Stimulated activated CD4-positive, alpha-beta T cell treated with anti-CD3 and anti-CD28 coated beads, Interleukin-15, amount 100 ng/mL, for 24 hours (primary cell): ENCODE measurements at places on chromosomes 5 and 9.

- DNase-seq, result no peak
Measured at GRCh38 chr5:1731091-1731639, 68.5 kb downstream of the MRPL36 start.

GRCh38 chr9:37035648-37036370, 1.7 kb upstream of the PAX5 start:
- no peak for DNase-seq

- no peak for DNase-seq
Measured at GRCh38 chr9:16221822-16222547, 648.5 kb downstream of the BNC2 start.

DNA sequence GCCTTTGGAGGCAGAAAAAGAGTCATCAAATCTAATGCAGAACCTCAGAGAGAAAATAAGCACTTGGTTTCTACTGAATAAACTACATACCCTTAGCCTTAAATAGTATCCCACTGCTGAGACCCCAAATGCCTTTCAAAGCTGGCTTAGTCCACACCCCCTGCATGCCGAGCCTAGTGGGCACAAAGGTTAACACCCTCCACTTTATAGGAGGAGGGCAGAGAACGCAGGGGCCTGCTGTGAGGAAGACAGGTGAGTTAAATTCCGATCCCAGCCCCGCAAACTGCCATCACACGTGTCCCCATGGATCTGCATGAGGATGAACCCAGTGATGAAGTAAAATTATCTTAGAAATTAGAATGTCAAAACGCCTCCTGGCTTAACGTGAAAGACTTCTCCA, 19.5 kb upstream of the HSD17B3 start:
- no peak for DNase-seq

DNA sequence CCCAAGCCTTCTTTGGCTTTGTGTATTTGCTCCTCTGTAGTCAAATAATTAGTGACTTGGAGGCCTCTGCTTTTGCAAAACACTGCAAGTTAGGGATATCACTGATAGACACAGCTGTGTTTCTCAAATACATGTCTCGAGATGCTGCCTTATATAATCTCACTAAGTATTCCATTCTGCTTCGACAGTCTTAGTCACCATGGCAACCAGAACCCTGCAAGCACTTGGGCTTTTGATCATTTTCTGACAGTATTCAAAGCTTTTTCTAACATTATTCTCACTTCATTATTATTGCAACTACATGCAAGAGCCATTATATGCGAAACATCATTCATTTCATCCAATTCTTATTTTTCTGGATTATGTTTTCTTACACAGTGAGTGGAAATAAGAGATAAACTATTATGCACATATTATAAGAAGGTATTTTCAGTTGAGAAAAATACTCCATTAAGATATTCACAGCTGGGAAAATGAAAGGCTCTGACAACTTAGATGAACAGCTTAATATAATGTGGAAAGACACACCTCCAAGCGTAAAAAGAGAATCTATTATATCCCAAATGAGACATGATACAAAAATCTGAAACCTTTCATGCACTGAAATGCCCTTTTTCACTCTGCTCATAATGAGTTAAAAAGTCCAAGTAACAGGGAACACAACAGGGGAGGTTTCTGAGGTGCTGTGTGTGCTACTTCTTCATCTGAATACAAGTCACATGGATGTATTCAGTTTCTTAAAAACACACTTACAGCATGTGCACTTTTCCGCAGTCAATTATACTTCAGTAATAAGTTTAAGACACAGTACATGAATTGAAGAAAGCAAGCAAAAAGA, 93.9 kb downstream of the SCAI start:
- no peak for DNase-seq

DNA sequence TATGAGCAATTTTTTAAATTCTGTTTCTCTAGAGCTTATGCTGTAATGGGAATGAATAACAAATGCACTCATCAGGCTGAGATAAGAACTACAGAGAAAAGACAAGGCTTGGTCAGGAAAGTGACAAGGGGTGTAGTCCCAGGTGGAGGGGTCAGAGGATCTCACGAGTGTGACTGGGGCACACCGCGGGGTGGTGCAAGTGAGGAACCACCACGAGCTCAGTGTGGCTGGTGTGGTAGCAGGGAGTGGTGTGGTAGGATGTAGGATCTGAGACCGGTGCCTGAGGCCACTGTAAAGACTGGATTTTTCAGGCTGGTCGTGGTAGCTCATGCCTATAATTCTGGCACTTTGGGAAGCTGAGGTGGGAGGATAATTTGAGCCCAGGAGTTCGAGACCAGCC, 9.0 kb downstream of the ANXA6 start:
- no peak for DNase-seq

GRCh38 chr5:150208187-150209098, 18.6 kb downstream of the SLC6A7 start:
- no peak for DNase-seq

- no peak for DNase-seq
Measured at GRCh38 chr5:121378046-121378445, 473.6 kb upstream of the FTMT start.

- DNase-seq, result no peak
Measured at GRCh38 chr5:74166064-74166463, 474.5 kb downstream of the ENC1 start.

DNA sequence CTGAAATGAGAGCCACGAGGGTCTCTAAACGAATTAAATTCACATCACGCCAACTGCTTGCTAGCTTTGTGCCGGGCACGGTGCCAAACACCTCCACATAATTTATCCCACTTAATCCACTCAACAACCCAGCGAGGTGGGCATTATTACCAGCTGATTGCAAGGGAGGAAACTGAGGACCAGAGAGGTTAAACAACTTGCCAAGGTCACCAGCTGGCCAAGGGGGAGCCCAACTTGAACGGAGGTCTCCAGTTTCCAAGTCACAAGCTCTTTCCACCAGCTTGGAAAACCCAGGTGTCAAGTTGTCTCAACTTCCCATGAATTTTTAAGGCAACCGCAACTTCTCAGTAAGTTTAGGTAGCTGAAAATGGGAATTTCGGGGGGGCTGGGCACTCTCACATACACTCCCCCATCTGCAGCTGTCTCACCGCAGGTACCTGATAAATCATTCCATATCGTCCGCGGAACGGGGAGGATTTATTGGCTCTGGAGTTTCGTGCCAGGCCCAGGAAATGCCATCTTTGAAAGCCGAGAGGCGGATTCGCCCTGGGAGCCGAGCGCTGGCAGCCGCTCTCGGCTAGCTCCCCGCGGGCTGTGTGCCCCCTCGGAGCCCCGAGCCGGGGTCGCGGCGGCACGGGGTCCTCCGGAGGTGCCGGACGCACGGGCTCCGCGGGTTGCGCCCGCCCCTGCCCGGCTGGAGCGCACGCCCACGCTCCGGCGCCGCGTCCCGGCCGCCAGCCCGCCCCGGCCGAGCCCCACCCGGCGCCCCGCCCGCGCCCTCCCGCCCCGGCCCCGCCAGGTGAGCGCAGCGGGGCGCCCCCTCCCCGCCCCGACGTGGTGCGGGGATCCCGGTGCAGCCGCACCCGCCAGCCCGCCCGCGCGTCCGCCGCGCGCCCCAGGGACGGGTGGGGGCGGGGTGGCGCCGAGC, 617 bp downstream of the PTPN3 start:
- no peak for DNase-seq
